Regular cardiac myocyte (primary cell): ENCODE measurements at places on chromosomes 7 and 10. TPM values are rescaled to one million over a fixed set of nuclear protein-coding genes. Genes with fewer than 3 reads are reported as not detected.

The PRKAR1B gene
- total RNA-seq: 10.7 and 13.2 TPM in 2 replicates

The HEPACAM2 gene
- total RNA-seq: 0.28 TPM in 1 of 2 replicates, not detected in the other

The HMX2 gene
- total RNA-seq: not detected in 2 replicates

The CALHM3 gene
- not detected in 2 replicates for total RNA-seq

The EBLN1 gene
- not detected in 2 replicates for total RNA-seq

The CALML3 gene
- total RNA-seq: not detected in 2 replicates

The CALY gene
- not detected in 2 replicates for total RNA-seq

The PHKG1 gene
- 1.4 TPM in 1 of 2 replicates, not detected in the other for total RNA-seq

The CPVL gene
- total RNA-seq: 0.58 TPM in 1 of 2 replicates, not detected in the other

The PRXL2A gene
- 26.5 and 38.9 TPM in 2 replicates for total RNA-seq

The WNT8B gene
- total RNA-seq: not detected in 2 replicates

The MUC12 gene
- 0.19 TPM in 1 of 2 replicates, not detected in the other for total RNA-seq

The ASAH2B gene
- 3.5 and 5.4 TPM in 2 replicates for total RNA-seq

The CDHR3 gene
- 2.5 and 2.8 TPM in 2 replicates for total RNA-seq
